ENCODE measurements at places on chromosomes 5 and 9.

- no peak for DNase-seq
These were observed 349.0 kb upstream of the MPDZ start for GRCh38 chr9:13628526-13628925.

- DNase-seq: no peak
These were observed 70.3 kb downstream of the UGCG start for GRCh38 chr9:111966861-111967291.

DNA sequence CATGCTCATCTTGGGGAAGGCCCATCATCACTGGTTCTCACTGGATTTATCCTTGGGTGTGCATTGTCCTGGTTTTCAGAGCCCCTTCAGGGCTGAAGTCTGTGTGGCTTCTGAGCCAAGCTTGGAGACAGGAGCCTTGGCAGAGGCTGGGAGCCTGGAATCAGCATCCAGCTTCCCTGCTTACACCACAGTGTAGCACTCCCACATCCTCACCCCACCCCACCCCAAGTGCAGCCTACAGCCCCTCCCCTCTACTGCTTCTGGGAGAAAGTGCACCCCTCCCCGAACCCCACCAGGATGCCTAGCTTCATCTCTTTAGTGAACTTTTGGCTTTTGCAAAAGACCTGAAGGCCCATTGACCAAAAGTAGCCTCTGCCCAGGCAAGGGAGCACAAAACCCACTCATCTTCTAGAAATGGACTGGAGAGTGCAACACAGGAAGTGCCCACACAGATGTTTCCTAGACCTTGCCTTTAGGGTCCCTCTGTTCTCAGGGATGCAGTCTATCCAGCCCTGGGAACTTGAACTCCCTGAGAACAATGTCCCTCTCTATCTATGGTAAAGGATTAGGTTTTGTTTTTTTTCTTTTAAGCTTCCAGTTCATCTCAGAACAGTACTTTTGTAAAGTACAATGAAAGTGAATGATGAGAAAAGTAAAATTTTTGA lies 189.7 kb downstream of the PALM2AKAP2 start:
- no peak for DNase-seq

- DNase-seq: no peak
These were observed 392.8 kb upstream of the DAP start for GRCh38 chr5:11153670-11154382.

DNA sequence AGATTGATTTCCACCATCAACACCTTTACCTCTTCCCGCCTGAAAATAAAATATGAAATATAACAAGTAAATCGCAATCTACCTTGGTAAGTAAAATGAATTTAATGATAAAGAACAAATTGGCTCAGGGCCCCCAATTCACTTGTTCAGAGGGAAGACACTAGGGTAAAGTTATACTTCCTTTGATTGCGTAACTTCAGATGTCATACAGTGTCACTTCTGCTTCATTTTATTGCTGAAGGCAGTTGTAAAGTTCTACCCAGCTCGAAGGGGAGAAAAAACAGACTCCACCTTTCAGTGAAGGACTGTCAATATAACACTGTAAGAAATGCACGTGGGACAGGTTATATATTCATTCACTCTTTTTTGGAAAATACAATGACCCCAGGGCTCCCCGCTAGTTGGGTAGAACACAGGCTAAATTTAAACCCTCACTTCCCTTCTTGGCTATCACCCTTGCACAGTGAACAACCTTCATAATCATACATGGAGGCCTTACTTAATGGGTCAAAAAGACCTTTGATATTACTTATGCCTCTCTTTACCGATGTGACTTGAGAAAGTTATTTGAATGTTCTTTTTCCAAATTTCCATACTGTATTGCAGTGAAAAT lies 848.8 kb downstream of the MAT2B start:
- DNase-seq: no peak

GRCh38 chr9:88954066-88954465 lies 37.2 kb upstream of the S1PR3 start:
- DNase-seq: no peak

- DNase-seq: no peak
These were observed 14.9 kb downstream of the TXN start for GRCh38 chr9:110241260-110241857.

DNA sequence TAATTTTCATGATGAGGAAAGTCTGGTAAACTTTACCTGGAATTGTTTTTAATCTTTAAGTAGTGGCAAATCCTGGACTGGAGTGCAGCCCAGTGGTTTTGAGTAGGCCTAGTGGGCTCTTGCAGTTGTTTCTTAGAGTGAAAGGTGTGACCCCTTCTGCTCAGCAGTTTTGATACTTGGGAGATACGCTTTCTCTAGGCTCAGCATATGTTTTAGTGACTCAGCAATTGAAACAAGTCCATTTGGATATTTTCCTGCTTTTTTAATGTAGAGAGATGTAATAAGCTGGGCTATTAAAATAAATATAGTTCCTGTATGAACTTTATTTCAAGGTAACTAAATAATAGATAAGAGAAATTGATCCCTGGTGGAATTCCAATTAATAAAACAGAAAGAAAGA lies 6.0 kb downstream of the POLR3G start:
- DNase-seq: no peak

GRCh38 chr5:114822863-114823262 lies 346.8 kb downstream of the TRIM36 start:
- DNase-seq: no peak

- no peak for DNase-seq
These were observed 72.7 kb upstream of the ASS1 start for GRCh38 chr9:130372057-130372456.

DNA sequence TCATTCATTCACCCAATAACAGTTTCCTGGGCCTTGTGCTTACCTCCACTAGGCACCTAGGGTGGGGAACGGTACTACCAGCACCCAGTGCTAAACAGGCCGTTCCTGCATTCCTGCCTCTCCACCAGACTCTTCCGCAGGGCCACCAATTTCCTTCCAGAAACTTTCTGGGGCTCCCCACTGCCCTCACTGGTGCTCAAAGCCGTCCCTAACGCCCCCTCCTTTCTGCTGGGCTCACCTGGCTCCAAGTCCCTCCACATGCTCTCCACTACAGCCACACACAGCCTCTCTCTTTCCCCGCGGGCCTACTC lies 1.4 kb downstream of the PHF19 start:
- DNase-seq: no peak

DNA sequence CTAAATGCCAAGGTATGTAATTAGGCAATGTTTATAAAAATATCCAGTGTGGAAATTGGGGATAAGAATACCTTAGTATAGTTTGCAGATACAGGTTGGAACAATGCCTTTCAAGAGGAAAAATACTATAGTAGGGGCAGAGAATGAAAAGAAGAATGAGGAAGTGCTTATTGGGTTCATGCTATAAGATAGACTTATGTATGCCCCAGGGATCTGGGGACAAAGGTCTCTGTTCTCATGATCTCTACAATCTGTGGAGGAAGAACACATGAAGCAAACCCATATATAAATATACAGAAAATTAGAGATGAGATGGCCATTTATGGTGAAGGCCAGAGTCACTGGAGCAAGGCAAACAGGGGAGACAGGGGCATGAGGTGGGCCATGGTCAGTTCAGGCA lies 106.5 kb upstream of the DAB2 start:
- no peak for DNase-seq

GRCh38 chr9:129557192-129558036 lies 63.5 kb downstream of the C9orf50 start:
- no peak for DNase-seq

DNA sequence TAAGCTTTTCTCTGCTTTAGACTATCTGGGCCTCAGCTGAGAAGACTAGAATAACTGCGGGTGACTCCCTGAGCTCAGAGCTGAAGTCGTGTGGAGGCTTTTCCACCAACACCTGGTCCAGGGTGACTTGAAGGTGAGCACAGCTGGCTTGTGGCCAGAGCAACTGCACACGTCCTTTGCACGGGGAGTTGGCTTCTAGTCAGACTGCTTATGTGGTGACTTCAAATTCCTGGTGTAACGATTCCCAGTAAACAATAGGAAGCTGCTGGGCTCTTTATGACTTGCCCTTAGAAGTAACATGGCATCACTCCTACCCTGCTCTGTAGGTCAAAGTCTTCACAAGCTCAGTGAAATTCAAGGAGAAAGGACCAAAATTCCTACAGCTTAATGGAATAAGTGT lies 800.6 kb upstream of the CDH6 start:
- DNase-seq: no peak

GRCh38 chr9:126436545-126437267 lies 110.1 kb downstream of the MVB12B start:
- no peak for DNase-seq

- DNase-seq: no peak
These were observed 103.0 kb downstream of the PCSK5 start for GRCh38 chr9:75993434-75993833.

DNA sequence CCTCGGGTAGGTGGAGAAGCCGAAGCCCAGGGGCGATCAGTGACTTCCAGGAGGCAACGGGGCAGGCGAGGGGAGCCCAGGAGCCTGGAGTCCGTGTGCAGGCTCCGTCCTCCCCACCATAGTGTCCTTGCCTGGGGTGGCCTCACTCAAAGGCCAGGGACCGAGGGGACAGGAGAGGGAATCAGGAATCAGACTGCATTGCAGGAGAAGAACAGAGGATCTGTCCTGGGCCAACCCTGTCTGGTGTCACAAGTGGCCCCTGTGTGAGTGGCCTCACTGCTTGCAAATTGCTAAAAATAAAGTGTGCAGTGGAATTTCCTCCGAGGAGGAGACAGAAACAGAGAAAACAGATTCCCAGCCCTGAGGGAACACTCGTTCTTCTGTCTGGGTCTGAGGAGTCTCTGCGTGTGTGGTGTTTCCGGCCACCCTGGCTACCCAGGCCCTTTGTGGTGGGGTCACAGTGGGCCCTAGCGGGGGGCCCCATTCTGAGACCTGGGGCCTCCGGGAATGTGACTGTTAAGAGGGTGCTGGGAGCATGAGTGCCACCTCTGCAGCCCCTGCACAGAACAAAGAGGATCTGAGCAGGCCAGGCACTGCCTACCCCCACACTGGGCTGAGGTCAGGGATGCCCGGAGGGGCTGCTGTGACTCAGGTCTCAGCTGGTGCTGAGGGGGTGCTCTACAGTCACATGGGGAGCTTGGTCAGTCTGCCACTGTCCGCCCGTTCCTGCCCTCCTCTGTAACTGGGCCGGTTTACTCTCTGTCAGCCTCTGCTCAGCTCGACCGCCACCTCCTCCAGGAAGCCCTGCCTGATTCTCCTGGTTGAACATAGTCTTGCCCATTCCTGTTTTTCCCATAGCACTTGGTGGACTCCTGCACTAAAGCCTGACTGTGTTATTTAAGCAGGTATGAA lies 7.4 kb downstream of the TRAF1 start:
- no peak for DNase-seq

DNA sequence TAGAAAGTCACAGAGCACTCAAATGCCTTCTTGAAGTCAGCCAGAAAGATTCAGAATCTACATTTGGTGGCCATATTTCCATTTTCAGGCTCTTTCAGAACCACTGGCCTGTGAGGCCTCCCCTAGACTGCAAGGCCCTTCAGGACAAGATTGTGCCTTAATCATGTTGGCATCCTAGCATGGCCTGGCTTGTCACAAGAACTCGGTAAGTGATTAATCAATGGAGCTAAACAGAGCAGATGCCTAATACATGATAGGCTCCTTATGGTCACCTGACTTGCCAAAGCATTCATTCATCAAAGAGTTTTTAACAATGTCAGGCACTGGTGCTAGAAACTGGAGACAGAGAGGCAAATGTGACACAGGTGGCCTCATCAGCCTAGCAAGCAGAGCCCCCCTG lies 70.3 kb downstream of the PGM5 start:
- no peak for DNase-seq

DNA sequence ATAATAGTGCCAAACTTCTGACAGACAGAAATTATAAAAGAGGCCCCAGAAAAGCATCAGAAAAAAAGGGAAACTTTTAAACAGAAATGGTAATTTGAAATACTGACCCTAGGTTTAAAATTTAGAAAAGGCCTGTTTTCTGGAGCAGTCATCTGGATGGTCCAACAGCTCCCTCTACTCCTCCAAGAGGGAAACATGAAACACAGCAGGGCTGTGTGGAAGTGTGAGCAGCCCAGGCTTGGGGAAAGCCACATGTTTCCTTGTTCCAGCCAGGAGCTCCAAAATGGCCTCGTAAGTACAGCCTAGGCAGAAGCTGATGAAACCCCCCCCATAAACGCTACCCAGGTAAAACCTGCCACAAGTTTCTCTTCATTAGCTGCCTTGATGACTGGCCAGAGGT lies 499.3 kb upstream of the ADAMTS16 start:
- DNase-seq: no peak

DNA sequence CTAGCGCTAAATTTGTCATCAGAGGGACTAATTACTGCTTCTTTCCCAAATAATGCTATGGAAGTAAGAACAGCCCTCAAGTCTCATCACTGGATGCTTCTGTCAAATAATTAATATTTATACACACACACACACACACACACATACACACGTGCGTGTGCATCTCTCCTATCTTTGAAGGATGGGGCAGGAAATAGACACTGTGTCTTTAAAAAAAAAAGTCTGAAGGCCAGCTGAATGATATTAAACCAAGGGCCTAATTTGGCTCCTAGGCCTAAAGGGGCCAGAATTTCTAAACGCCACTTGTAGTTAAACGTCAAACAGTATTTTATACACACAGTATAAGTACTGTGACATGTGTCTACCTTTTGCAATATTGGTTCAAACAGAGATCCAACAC lies 3.3 kb downstream of the SLF1 start:
- no peak for DNase-seq

- no peak for DNase-seq
These were observed 13.1 kb upstream of the MSH3 start for GRCh38 chr5:80641353-80641752.

GRCh38 chr5:18299166-18299565 lies 664.9 kb downstream of the TAF11L14 start:
- DNase-seq: no peak

DNA sequence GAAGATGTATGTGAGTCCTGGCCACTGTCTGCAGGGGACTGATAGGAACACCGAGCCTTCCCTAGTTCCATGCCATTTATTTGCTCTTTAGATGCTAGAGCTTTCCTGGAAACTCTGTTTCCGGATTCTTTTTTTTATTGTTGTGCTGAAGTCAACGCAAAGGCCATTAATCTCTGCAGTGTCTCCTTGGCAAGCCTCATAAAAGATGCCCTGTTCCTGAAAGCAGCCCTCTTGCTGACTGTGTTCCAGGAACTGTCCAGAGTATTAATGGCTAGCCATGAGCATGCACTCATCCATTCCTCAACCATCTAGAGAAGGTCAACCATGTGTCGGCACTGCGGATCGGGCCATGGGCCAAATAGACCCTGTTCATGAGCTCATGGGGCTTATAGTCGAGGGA lies 42.9 kb upstream of the SMAD5 start:
- no peak for DNase-seq

DNA sequence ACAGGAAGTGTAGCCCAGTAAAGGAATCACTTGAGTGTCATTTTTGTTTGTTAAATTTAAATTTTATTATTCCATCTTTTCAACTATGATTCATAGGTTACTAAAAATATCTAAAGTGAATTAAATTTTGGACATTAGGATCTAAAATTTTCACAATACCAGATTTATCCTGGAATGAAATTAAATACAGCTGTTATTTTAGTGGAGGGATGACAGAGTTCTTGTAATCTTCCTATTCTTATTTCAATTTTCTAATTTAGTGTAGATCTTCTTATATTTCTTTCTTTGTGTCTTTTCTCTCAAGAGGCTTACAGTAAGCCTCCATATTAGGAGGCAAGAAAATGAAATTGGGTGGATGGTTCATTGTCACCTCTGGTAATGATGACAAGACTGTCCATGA lies 167.9 kb upstream of the TNC start:
- DNase-seq: no peak

Measured in GM13976 (cell line).